ENCODE measurements at places on chromosomes 3 and 15. TPM values are rescaled to one million over a fixed set of nuclear protein-coding genes. Genes with fewer than 3 reads are reported as not detected.

The ALG1L2 gene
- total RNA-seq = 0.29 TPM

The RBMS3 gene
- 81.1 TPM for total RNA-seq

The SMAD6 gene
- total RNA-seq = 31.8 TPM

The ZNF774 gene
- 1.8 TPM for total RNA-seq

The CIAO2A gene
- total RNA-seq = 45.2 TPM

The DNAH12 gene
- total RNA-seq = under 0.01 TPM

The KIF7 gene
- total RNA-seq = 12.3 TPM

The ALDH1A3 gene
- total RNA-seq = 61.6 TPM

The SPCS1 gene
- 60.1 TPM for total RNA-seq

The CCR8 gene
- total RNA-seq = not detected

The AMOTL2 gene
- 300 TPM for total RNA-seq

The GABRR3 gene
- not detected for total RNA-seq

The STRA6 gene
- total RNA-seq = 0.36 TPM

The POPDC2 gene
- 1.1 TPM for total RNA-seq

The CPA3 gene
- 2.1 TPM for total RNA-seq

The SEMA3G gene
- under 0.01 TPM for total RNA-seq

The FBXW12 gene
- total RNA-seq = not detected

The GOLGA8Q gene
- total RNA-seq = 0.36 TPM

The GABRA5 gene
- not detected for total RNA-seq

Measured in osteoblast (primary cell).